CD4-positive, CD25-positive, alpha-beta regulatory T cell (primary cell): ENCODE measurements at places on chromosomes 12 and 14. TPM values are rescaled to one million over a fixed set of nuclear protein-coding genes. Genes with fewer than 3 reads are reported as not detected.

The ATL1 gene
- 1.6 TPM for polyA plus RNA-seq

The MORN3 gene
- polyA plus RNA-seq: 2.9 TPM

The NXPH4 gene
- 0.46 TPM for polyA plus RNA-seq

The PLEKHG3 gene
- 2.1 TPM for polyA plus RNA-seq

The LBHD2 gene
- not detected for polyA plus RNA-seq

The TPPP2 gene
- polyA plus RNA-seq: not detected

The ATP5MC2 gene
- 644 TPM for polyA plus RNA-seq

DNA sequence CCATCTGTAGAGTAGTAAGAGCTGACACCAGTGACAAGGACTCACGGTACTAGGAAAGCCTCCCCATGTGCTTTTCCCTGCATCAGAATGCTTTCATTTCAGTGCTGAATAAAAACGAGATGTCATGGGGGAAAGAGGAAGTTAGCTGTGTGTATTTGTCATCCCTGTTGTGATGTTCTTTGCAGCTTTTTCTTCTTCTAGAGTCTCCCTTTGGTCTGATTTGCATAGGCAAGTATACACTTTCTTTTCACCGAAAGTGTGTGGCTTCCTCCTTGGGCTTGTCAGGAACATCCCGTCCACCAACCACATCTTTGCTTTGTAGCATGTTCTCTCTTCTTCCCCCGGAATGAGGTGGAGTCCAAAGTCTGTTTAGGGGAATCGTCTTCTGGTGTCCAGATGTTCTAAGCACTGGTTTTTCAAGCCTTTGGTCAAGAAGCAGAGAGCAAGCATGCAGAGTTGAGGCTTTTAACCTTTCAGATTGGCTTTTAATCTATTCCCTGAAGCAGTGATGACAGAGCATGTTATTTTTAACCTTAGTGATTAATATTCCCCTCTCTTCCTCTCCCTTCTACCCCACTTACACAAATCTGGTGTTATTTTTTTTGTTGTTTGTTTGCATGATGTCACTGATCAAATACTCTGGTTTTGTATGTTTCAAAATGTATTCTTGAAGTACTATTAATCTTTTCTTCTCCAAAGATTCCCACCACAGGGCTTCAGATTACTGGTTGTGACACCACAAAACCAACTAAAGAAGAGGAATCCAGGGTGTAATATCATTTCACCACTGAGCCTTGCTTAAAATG is 163.4 kb downstream of the SAMD4A start:
- no peak for DNase-seq
- peak overlapping the region; percentile 70 for H3K4me3 ChIP-seq
- H3K27me3 ChIP-seq: peaks cover 5% of the 10 kb centered on the region
- no peak overlapping the region for H3K27ac ChIP-seq
- no peaks in the 10 kb centered on the region for H3K36me3 ChIP-seq

- no peak overlapping the region for H3K4me3 ChIP-seq
- DNase-seq: no peak
- no peaks in the 10 kb centered on the region for H3K4me1 ChIP-seq
- H3K27me3 ChIP-seq: no peaks in the 10 kb centered on the region
- no peak overlapping the region for H3K27ac ChIP-seq
- no peaks in the 10 kb centered on the region for H3K36me3 ChIP-seq
These were observed 36.5 kb downstream of the TMEM117 start for GRCh38 chr12:43872396-43872795.

GRCh38 chr12:16608946-16609539 is 3.1 kb upstream of the LMO3 start:
- no peak for DNase-seq
- no peak overlapping the region for H3K27ac ChIP-seq
- no peak overlapping the region for H3K4me3 ChIP-seq
- H3K36me3 ChIP-seq: no peaks in the 10 kb centered on the region

DNA sequence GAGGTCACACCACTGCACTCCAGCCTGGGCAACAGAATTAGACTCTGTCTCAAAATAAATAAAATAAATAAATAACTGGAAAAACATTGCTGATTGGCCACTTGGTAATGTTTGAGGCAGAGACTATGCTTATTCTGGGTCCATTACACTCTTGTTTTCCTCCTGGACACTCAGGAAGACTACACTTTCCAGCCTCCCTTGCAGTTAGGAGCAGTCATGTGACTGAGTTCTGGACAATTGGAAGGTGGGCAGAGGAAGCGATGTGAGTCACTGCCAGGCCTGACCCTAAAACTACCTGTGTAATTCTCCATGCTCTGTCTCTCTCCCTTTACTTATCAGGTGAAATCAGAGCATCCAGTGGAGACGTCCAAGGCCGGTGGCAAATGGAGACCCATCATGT is 74.4 kb downstream of the VCPKMT start:
- no peak for DNase-seq
- H3K4me1 ChIP-seq: peaks cover 77% of the 10 kb centered on the region
- H3K27me3 ChIP-seq: no peaks in the 10 kb centered on the region
- no peaks in the 10 kb centered on the region for H3K36me3 ChIP-seq
- no peak overlapping the region for H3K4me3 ChIP-seq

- DNase-seq: no peak
- no peaks in the 10 kb centered on the region for H3K4me1 ChIP-seq
- H3K36me3 ChIP-seq: no peaks in the 10 kb centered on the region
- H3K27me3 ChIP-seq: no peaks in the 10 kb centered on the region
- H3K27ac ChIP-seq: no peak overlapping the region
These were observed 465.5 kb upstream of the ATP2B1 start for GRCh38 chr12:90174198-90174510.

GRCh38 chr12:101470939-101471338 is 4.2 kb upstream of the SPIC start:
- H3K27me3 ChIP-seq: no peaks in the 10 kb centered on the region
- H3K36me3 ChIP-seq: no peaks in the 10 kb centered on the region
- H3K27ac ChIP-seq: no peak overlapping the region
- DNase-seq: no peak
- H3K4me1 ChIP-seq: no peaks in the 10 kb centered on the region

- no peak overlapping the region for H3K4me3 ChIP-seq
- H3K27ac ChIP-seq: no peak overlapping the region
- no peaks in the 10 kb centered on the region for H3K4me1 ChIP-seq
- no peaks in the 10 kb centered on the region for H3K27me3 ChIP-seq
- DNase-seq: peak; percentile 37
- H3K36me3 ChIP-seq: no peaks in the 10 kb centered on the region
These were observed 69.0 kb upstream of the RERGL start for GRCh38 chr12:18158774-18159557.

GRCh38 chr12:76032043-76032981 is 736 bp upstream of the PHLDA1 start:
- H3K36me3 ChIP-seq: no peaks in the 10 kb centered on the region
- H3K27ac ChIP-seq: peak overlapping the region; percentile 88
- no peaks in the 10 kb centered on the region for H3K27me3 ChIP-seq
- peak overlapping the region; percentile 58 for H3K4me3 ChIP-seq
- no peak for DNase-seq
- H3K4me1 ChIP-seq: peaks cover 37% of the 10 kb centered on the region

GRCh38 chr14:94681300-94682060 is 69.3 kb downstream of the SERPINA3 start:
- H3K27ac ChIP-seq: no peak overlapping the region
- H3K36me3 ChIP-seq: no peaks in the 10 kb centered on the region
- peak; percentile 4 for DNase-seq
- H3K27me3 ChIP-seq: no peaks in the 10 kb centered on the region
- no peaks in the 10 kb centered on the region for H3K4me1 ChIP-seq
- no peak overlapping the region for H3K4me3 ChIP-seq

GRCh38 chr14:105488781-105489541 is 2.1 kb upstream of the TEDC1 start:
- H3K4me1 ChIP-seq: peaks cover 73% of the 10 kb centered on the region
- H3K36me3 ChIP-seq: no peaks in the 10 kb centered on the region
- peak overlapping the region; percentile 100 for H3K27ac ChIP-seq
- no peak for DNase-seq
- no peaks in the 10 kb centered on the region for H3K27me3 ChIP-seq
